Kasumi-1 (cell line): ENCODE measurements at places on chromosomes 4 and X.

DNA sequence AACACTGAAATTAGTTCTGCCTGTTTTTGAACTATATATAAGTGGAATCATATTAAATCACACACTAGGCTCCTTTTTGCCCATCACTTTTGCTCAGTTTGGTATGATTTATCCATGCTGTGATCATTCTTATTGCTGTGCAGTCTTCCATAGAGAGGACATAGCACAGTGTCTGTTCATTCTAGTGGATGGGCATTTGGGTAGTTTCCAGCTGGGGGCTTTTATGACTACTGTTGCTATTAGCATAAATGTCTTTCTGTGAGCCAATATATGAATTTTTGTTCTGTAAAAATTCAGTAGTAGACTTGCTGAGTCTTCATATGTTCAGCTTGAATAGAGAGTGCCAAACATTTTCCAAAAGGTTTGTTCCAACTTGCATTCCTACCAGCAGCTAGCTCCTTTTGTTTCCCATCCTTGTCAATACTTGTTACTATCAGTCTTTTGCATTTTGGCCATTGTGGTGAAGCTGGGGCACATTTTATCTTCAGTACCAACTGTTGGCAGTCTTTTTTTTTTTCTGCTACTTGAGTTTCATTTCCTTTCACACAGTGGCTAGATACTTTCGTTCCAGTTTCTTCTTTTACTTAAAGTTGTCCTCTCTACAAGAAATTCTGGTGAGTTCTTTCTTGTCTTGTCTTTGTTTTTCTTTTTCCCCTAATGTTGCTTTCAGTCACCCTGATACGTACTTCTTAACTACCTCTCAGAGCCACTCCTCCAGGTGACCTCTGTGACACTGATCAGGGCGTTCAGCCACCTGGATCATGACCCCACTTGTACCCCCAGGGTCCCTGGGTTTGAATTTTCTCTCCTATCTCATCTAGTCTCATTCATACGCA lies 87.0 kb downstream of the ANXA3 start:
- DNase-seq, result no peak

- DNase-seq, result no peak
These were observed 87.1 kb upstream of the USP9X start for GRCh38 chrX:40998123-40998522.

DNA sequence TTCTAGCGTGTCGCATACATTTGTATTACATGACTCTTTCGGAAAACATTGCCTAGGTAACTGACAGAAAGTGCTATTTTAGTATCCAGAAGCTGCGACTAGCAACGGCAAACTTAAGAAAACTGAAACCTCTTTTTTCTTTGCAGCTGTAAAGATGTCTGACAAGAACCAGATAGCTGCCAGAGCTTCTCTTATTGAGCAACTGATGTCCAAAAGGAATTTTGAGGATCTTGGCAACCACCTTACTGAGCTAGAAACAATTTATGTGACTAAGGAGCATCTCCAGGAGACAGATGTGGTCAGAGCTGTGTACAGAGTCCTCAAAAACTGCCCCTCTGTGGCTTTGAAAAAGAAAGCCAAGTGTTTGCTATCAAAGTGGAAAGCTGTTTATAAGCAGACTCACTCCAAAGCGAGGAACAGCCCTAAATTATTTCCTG lies 9.4 kb downstream of the TCEANC start:
- no peak for DNase-seq

DNA sequence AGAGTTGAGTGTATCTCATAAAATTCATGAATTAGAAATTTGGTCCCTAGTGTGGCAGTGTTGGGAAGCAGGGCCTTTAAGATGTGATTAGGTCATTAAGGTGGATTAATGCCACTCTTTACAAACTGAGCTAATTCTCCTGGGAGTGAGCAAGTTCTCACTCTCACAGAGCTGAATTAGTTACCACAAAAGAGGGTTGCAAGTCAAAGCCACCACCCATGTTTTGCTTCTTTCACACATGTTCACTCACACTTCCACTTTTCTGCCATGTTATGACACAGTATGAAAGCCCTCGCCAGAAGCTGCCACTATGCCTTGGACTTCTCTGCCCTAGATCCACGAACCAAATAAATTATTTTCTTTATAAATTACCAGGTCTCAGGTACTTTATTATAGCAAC lies 332.1 kb downstream of the ARAP2 start:
- DNase-seq, result peak; percentile 4

DNA sequence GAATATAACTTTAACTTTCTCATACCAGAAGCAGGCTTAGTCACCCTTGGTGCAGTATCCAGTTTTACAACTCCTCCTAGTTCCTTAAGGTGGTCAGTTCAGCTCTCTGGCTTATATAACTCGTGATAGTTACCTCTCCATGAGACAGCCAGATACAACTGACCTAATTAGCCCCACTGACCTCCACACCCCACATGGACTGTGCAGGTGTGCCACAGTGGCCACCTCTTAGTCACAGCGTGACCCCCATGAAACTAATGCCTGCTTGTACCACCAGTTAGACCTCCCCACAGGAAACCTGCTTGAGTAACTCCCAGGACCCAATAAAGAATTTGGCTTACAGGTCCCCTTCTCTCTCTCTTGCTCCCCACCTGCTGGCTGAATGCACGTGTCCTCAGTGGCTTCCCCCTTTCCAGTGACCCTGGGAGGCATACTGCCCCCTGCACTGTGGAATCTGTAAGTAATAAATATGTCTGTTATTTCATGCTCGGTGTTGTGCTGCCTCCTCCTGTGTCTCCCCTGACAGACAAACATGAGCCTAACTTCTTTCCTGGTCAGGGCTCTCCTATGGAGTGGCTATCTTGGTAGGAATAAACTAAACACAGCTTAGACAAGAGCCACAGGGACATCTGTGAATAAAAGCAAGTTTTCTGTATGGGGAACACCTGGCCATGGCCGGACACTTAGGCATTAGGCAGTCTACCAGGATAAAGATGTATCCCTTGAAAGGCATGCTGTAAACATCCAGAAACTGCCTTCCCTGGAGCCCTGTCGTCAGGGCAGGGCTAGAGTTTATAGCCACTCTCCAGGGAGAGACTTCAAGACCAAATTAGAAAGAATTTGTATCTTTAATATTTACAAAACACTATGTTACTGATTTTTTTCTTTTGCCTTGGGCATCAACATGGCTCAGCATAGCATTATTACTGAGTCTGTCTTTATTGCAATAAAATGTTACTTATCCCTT lies 209.7 kb upstream of the BOD1L1 start:
- DNase-seq, result no peak

DNA sequence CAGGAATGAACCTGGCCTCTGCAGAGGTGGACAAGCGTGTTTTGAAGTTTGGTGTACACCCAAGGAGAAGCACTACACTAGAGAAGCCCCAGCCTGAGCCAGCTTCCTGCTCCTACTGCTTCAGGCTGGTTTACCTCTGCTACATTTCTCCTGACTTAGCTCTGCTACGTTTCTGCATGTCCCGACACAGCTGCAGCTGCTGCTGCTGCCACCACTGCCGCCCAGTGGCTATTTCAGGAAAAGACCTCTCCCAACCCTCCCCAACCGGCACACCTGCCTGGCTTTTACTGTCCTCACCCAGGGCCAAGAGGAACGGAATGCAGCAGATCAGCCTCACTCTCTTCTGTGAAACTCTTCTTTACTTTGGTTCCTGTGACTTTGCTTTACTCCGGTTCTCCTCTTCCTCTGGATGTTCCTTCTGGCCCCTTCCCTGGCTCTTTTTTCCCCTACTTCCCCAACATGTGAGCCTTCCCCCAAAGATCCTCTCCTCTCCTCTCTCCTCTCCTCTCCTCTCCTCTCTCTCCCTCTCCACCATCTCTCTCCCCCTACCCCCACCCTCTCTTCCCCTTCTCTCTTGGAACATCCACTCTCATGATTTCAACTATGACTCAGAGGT lies 3.1 kb upstream of the P2RY4 start:
- peak; percentile 0 for DNase-seq

- DNase-seq, result peak; percentile 35
These were observed 111.6 kb downstream of the FRYL start for GRCh38 chr4:48668254-48669017.

DNA sequence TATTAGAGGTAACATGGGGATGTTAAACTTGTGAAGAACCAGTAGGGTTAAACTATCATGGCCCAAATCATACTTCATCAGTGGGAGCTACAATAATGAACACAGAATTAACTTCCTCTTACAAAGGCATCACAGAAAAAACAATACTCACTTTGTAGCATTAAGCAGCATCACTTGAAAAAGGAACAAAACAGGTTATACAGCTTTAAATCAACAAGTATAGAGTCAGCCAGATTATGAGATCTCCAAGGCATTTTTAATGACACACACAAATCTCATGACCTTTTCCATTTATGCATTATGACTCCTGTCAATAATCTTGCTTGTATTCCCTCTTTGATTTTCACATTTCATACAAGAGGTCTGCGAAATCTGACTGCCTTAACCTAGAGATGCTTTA lies 18.3 kb downstream of the FBXL5 start:
- DNase-seq, result no peak

- DNase-seq, result no peak
These were observed 722.8 kb downstream of the TRAM1L1 start for GRCh38 chr4:116362583-116362982.

- DNase-seq, result no peak
These were observed 313.9 kb upstream of the NWD2 start for GRCh38 chr4:36930562-36931111.

DNA sequence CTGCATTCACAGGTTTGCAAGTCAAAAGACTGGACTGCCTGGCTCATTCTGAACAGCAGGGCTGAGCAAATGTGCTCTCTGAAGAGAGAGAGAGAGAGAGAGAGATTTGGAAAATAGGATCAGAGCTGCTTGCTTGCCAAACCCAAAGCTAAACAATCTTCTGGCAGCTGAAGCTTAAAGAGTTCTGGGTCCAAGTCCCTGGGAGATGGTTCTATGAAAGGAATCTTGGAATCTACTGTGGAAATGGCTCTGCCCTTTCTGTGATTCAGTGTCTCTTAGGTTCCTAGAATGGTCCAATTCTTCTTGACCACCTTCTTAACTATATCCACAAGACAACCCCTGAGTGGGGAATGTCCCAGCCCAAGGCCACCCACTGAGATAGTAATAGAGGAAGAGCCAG lies 66.1 kb upstream of the EFNB1 start:
- DNase-seq, result no peak

GRCh38 chr4:161952382-161952781 lies 211.4 kb downstream of the FSTL5 start:
- no peak for DNase-seq

GRCh38 chrX:18855919-18856644 lies 127.8 kb downstream of the PHKA2 start:
- DNase-seq, result no peak

DNA sequence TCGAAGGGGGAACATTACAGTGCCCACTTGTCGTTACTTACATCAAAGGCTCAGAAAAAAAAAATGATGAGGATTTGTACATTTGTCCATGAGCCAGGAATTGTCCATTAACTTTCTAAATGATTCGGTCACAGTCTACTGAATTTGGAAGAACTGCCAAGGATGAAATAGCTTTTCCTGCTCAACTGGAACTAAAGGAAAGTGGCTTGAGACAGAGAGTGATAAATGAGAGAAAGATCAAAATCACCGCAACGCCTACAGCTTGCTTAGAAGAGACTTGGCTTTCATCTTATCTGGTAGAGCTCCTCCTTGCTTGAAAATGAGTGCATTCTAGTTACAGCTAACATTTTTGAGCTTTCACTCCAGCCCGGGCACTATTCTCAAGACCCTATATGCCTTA lies 55.5 kb upstream of the ADGRG2 start:
- DNase-seq, result no peak

GRCh38 chr4:122259849-122260248 lies 107.7 kb downstream of the BLTP1 start:
- DNase-seq, result no peak

GRCh38 chr4:100695039-100695654 lies 177.3 kb upstream of the EMCN start:
- no peak for DNase-seq

- DNase-seq, result no peak
These were observed 1.8 kb downstream of the FGFR3 start for GRCh38 chr4:1794809-1795298.

- peak; percentile 59 for DNase-seq
These were observed 9.0 kb upstream of the SLC25A14 start for GRCh38 chrX:130330706-130331105.

DNA sequence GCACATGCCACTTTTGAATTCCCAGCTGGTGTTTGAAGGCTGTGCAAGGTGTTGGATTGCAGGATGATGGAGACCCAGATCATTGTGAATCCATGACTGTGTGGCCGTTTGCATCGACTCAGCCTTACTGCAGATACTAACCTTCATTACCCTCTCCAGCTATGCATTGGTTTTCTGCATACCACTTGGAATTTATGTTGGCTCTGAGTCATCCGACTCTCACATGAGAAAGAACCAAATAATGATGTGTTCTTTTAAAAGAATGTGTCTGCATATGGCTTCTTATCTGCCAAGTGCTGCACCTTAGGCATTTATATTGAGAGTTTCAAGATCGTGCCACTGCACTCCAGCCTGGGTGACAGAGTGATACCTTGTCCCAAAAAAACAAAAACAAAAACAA lies 106.7 kb upstream of the PRKX start:
- DNase-seq, result no peak

- no peak for DNase-seq
These were observed 42.4 kb downstream of the WDR1 start for GRCh38 chr4:10074076-10074766.

GRCh38 chr4:75494563-75494962 lies 19.6 kb downstream of the RCHY1 start:
- no peak for DNase-seq

DNA sequence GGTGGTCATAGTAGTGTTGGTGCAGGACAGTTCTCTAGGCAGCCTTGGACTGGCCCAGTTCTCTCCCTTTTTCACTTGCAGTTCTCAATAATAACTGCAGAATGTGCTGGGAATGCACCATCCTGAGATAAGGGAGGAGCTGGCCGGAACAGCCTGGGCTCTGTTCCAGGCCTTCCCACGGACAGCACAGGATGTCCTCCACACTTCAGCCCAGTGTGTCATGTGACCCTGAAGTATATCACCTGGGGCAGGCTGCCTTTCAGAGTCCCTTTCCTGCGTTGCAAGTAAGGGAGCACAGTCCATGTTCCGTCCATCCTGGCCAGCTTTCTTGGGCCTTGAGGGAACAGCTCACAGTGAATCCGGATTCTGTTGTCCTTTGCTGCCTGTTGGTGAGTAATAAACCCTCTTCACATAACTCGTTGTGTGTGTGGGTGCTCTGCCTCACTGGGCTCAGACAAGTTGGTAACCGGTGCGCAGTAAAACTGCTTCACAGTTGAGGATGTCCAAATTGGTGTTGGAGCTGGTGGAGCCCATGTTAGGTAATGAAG lies 32.3 kb upstream of the BBS12 start:
- DNase-seq, result no peak

DNA sequence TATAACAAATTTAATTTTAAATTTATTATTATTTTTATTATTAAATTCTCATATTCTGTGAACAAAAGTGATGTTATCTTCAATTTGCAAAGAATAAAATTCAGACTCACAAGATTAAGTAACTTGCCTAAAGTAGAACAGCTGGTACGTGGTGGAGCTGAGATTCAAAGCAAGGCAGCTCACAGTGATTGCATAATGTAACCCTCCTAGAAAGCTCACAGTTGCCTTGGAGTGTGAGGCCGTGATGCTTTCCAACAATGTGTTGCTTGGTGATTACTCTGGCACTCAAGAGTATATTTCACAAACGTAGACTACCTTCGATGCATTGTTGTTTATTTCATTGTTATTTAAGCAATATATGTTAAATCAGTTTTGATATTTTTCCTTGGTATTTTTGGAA lies 1039.2 kb upstream of the PABPC4L start:
- DNase-seq, result no peak
